ENCODE measurements at places on chromosomes 5 and 9. TPM values are rescaled to one million over a fixed set of nuclear protein-coding genes. Genes with fewer than 3 reads are reported as not detected.

TJP2 gene
- polyA plus RNA-seq: 5.5 TPM

DPM2 gene
- 35.0 TPM for polyA plus RNA-seq

NEUROG1 gene
- polyA plus RNA-seq: not detected

ARL10 gene
- 4.8 TPM for polyA plus RNA-seq

Data from BJ (cell line).